ENCODE measurements at places on chromosomes 4 and X.

GRCh38 chr4:123640271-123640670, 243.7 kb downstream of the SPRY1 start:
- DNase-seq, result peak; percentile 35

DNA sequence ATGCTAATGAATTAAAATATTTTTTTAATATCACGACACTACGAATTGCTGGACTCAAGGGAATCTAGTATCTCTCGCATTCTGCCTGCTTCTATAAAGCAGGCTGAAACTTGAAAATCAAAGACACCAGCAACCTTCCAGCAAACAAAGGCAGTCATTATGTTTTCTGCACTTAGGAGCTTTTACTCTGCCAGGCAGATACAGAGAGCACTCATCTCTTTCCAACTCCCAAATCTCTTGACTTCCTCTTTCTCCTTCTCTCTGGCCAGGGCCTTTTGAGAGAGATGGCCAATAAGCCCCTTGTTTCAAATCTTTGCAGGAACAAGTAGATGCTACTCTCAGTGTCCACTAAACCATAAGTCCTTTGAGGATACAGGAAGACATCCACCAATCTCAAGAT, 95.2 kb upstream of the KLF3 start:
- no peak for DNase-seq

DNA sequence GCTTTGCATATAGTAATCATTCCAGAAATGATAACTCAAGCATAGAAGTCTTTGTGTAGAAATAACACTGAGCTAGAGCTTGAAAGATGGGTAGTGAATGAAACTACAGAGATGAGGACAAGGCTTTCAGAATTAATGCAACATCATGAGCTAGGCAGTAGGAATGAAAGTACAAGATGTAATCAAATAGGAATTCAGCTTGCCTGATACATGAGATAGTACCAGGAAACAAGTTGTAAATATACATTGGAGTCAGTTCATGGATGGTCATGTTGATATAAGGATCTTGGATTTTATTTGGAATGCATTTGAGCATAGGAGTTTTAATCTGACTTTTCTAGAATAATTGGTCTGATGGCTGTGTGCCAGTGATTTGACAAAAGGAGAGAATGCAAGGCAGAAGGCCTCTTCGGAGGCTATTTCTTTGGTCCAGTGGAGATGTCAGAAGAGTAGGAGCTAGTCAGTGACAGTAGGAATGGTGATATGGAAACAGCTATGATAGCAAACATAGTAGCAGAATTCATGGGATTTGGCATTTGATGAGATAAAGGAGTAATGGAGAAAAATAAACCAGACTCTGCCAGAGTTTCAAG, 206.4 kb upstream of the PACRGL start:
- DNase-seq, result peak; percentile 60

GRCh38 chr4:6422866-6423265, 49.5 kb downstream of the PPP2R2C start:
- no peak for DNase-seq

DNA sequence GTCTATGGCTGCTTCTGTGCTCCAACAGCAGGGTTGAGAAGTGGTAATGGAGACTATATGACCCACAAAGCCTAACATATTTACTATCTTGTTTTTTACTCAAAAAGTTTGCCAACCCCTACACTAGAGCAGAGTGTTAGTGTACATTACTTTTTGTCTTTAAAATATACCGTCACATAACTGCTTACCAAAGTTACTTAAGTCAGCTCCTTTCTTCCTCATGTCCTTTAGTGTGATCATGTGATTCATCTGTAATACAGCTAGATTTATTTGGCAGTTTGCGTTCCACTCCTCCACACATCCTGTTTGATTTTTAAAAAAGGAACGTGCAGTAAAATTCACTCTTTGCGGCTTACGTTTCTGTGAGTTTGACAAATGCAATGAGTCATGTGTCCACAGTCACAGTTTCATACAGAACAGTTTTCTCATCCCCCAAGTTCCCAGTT, 162.4 kb upstream of the GPRIN3 start:
- DNase-seq, result peak; percentile 90

Data from AG10803 (cell line).